ENCODE measurements at places on chromosomes 12 and 14.

- DNase-seq, result no peak
Observed at GRCh38 chr14:75213172-75213571, 36.8 kb upstream of the TMED10 start.

GRCh38 chr14:30608533-30609006, 13.5 kb upstream of the SCFD1 start:
- no peak for DNase-seq

- DNase-seq, result no peak
Observed at GRCh38 chr14:59262717-59263454, 74.4 kb downstream of the DAAM1 start.

DNA sequence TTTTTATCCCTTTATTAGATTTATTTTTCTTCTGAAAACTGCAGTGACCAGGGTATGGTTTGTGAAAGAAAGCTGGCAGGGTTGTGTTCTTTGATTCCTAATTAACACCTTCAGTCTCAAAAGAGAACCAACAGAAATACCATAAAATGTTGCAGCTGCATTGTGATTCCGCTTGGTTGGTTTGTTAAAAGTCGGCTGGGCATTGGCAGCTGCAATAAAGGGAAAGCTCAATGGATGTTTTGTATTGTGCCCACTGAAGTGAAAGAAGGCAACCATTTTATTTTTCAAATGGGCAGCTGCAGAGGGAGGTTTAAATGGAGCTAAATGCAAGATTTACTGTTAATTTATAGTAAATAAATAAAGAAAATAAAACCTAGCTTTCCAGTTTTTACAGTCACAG, 16.7 kb downstream of the LGR5 start:
- no peak for DNase-seq

GRCh38 chr12:51590347-51591015, 552 bp upstream of the SCN8A start:
- DNase-seq, result peak; percentile 17

DNA sequence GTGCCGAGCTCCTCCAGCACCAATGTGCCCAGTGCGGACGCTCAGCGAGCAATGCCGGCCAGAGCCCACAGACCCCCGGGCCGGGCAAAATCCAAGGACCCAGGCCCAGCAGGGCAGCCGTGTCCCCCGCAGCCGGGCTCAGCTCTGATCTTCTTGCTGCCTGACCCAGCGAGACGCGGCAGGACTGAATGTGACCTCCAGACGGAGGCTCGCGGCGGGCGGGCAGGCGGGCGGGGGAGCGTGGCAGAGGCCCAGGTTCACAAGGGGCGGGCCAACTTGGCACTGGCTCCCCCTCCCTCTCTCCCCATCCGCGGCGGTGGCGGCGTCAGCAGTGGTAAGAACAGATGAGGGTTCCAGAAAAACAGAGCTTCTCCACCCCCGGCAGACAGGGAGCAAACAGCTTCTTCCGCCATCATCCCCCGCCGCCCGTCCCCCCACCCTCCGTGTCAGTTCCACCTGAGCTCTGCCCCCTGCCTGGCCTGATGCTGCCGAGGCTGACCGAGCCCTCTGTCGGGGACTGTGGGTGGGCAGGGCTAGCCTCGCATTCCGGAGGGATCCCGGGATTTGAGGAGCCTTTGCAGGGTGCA, 94.3 kb downstream of the RFLNA start:
- DNase-seq, result peak; percentile 23

DNA sequence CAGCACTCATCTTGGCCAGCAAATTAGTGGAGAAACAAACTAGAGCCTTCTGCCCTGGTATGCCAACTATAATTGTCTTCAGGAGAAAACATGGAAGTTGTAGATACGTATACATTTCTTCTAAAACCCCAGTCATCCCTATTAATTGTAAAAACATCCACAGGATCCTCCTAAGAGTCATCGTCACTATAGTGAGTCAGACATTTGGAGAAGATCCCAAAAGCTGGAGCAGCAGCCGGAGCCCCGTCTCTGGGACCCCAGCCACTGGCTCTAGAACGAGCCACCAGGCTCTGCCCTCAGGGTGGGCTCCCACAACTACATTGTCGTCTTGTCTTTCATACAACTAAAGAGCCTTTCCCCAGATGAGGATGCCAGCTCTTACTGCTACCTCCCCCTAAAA, 15.5 kb downstream of the PRKAB1 start:
- DNase-seq, result no peak

- DNase-seq, result no peak
Observed at GRCh38 chr14:104254735-104255400, 116.5 kb downstream of the KIF26A start.

DNA sequence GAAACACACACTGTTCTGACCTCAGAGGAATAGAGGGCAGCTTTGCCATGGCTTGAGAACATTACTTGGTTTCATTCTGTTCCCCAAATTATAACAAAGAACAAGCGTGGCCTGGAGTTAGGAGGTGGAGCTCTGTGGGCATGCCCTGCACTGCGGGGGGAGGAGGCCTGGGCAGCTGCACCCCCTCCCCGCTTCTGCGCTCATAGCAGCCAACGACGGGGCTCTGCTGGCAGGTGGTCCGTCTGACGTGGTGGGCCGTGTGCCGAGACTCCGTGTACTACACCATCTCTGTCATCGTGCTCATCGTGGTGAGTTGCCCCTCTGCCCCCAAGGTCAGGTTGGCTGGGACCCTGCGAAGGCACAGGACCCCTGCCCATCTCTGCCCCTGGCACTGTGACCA, 70.4 kb upstream of the RIN3 start:
- no peak for DNase-seq

- no peak for DNase-seq
Observed at GRCh38 chr14:91947475-91948184, at the start of gene FBLN5. Gene FBLN5 (minus strand): TSS chr14:91947694. CDS start chr14:91947229, 465 bp downstream.

DNA sequence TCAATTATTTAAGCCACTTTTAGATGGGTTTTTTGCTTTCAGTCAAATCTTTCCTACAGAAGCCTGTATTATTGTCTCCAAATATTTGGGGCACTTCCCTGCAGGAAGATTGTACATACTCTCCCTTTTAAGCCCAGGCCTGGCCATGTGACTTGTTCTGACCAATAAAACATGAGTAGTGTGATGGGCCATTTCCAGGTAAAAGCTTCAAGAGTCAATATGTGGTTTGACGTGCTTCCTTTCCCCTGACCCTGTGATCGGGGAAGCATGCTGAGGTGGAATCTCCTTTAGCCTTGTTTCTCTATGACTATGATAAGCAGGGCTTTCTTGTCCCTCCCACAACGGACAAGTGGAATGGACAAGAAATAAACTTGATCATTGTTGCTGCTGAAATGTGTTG, 14.2 kb upstream of the NIN start:
- DNase-seq, result no peak

DNA sequence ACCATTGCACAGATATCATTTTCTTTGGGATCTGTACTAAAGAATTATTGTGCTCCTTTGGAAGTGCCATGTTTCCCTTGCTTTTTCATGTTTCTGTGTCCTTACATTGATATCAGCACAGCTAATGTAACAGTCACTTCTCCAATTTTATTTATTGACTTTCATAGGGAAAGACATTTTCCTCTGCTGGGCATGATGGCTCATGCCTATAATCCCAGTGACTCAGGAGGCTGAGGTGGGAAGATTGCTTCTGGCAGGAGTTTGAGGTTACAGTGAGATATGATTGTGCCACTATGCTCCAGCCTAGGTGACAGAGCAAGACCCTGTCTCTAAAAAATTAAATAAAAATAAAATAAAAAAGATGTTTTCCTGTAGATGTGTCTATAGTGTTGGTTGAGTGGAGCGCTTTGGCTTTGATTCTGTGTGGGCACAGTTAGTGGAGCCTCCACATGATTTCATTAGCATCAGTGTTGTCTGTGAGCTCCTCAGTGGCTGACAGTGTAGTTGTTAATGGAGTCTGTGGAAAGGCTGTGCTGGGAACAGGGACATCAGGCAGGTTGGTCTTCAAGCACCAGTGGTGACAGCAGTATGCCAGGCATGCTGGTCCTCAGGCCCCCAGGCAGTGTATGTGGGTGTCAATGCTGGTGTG, 7.4 kb downstream of the OAS2 start:
- DNase-seq, result no peak

GRCh38 chr14:24809135-24809534, 175.1 kb upstream of the GZMB start:
- no peak for DNase-seq

- DNase-seq, result no peak
Observed at GRCh38 chr12:105334582-105334981, 4.1 kb downstream of the C12orf75 start.

GRCh38 chr14:22837750-22838538, 1.6 kb downstream of the MMP14 start:
- no peak for DNase-seq

- no peak for DNase-seq
Observed at GRCh38 chr12:54956322-54956721, 28.2 kb downstream of the TESPA1 start.

DNA sequence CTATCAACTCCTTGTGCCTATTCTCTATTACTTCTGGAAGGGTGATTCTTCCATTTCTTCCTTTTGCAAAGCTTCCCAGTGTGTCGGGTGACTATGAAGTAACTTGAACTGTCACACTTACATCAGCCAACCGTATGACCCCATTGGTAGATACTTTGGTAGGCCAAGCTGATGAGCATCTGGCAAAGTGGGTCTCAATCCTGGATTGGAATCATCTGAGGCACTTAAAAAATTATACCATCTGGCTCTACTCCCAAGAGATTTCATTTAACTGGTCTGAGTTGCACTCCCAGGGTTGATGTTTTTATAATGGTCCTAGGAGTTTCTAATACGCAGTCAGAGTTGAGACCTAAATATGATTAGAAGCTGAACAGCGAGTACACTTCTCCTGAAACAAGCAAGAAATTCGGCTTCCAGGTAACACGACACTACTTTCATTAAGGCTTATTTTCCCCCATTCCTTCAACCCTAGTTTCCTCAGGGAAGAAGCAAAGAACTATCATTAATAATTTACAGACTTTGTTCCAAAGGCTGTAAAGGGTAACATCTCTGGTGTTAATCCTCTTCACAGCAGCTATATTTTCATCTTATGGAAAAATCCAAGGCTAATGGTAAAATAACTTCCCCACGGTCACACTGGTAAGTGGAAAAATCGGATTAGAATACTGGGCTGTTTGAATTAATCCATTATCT, 76.8 kb downstream of the PDE6H start:
- DNase-seq, result no peak

DNA sequence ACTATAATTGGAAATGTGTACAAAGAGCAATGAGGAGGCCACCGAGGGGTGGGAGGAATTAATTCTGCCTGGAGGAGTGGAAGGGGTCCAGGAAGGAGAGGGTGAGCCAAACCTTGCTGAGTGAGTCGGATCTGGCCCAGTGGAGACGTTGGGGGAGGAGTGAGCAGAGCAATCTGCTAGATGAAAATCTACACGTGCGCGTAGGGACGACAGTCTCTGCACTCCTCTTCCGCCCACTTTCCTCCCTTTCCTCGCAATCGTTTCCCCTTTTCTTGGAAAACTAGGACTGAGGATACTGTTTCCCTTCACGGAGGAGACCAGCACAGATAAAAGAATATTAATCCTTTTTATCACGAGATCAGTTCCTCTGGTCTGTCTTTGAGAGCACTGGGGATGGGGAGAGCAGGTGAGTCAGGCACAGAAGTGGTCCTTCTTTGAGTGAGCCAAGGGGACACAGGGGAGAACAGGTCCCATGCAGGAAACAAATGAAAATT, 2.9 kb upstream of the NAB2 start:
- DNase-seq, result no peak

DNA sequence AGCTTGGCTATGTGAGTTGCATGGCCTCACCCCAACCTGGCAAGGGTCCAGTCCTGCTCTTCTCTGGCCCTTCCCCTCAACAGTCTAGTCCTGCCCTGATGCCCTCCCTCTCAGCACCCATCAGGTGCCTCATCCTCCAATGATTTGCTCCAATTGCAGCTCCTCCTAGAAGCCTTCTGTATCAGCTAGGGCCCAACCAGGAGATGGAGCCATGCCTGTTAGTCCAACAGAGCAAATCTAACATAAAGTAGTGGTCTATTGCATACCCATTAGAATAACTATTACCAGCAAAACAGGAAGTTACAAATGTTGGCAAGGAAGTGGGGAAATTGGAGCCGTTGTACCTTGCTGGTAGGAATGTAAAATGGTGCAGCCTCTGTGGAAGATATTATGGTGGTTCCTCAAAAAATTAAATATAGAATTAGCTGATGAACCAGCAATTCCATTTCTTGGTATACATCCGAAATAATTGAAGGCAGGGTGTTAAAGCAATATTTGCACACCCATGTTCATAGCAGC, 163.5 kb downstream of the VRK1 start:
- no peak for DNase-seq

DNA sequence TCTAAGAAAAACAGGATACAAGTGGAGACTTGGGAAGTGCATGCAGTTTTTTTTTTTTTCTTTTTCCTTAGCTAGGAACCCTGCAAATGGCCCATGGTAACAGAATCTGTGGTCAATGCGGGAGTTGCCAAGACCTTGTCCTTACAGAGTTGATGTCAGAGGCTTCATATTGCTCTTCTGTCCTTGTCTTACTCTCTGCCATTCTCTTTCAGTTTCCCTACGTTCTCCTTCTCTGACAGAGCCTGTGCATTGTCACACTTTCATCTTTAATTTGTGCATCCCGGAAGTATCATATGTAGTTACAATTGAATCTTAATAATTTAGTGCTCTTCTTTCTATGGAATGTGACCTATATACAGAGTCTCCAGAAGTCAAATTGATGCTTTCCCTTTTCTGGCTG, 986.9 kb downstream of the TMEM121 start:
- no peak for DNase-seq

DNA sequence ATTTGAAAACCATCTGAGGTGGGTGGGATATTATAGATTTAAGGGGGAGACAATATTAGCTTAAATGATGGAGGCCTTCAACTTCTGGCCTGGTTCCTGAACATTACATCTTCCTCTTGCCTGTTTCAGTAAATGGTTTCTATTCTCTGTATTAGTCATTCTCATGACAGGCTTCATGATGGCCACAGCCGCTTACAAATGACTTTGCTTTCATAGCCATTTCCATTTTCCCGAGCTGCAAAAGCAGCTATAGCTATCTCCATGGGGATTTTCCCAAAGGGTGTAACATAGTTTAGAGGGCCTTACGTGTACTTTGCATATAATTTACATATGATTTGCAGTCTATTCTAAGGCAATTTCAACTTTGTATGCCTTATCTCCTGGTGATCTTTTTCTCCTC, 121.8 kb downstream of the NRXN3 start:
- DNase-seq, result no peak

DNA sequence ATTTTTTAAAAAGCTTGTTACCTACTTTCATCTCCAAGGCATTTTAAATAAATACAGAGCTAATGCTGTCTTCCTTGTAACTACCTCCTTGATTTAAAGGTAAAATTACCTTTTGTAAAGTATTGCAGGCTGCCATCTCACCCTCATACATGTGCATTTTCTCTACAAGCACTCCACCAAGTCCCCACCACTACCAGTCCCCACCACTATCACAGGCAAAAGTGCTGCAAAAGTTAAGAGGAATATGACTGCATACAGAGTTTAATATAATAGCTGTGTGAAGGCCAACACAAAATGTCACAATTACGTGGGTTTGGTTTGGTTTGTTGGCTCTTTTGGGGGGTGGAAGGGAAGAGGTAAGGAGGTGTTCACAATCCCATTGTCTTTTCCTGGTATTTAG, 9.6 kb downstream of the SIX1 start:
- DNase-seq, result no peak

DNA sequence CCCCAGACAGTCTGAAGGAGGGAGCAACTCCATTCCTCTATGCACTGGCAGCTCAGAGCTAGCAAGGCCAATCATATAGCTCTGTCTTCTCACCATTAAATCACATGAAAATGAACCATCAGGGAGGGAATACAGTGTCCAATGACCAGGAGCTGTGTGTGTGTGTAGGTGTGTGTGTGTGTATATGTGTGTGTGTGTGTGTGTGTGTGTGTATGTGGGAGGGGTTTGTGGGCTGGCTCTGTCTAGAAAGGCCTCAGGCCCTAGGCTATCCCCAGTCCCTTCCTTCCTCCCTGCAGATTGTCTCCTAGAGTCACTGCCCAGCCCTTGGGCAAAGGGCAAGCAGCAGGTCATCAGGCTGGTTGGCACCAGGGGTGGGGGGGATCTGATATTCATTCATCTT, 5.7 kb upstream of the SUSD6 start:
- DNase-seq, result no peak

Measured in stimulated activated CD8-positive, alpha-beta memory T cell treated with anti-CD3 and anti-CD28 coated beads, Interleukin-4, amount 100 ng/mL, for 1 hour (primary cell).